ENCODE measurements at places on chromosomes 1 and 21.
A peak's percentile ranks its signal among the peaks of the same experiment; 100 is the strongest.

- no peak for DNase-seq
Observed at GRCh38 chr1:47692196-47692595, 254.4 kb downstream of the FOXD2 start.

- no peak for DNase-seq
Observed at GRCh38 chr1:20426923-20427322, 59.1 kb downstream of the CAMK2N1 start.

DNA sequence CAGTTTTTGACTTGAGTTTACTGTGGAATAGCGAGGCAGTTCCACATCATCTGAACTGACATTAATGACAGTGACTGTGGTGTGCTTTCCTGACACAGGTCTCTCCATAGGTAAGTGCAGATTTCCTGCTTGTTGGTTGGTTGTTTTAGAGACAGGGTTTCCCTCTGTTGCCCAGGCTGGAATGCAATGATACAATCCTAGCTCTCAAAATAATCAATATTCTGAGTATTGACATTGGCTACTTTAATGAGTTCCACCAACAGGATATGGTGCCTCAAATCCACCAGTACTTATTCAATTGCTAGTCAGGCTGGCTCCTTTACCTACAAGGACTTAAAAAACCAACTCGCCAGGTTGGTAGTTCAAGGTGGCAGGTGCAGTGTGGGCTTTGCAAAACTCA is 63.8 kb downstream of the CLSTN1 start:
- DNase-seq: no peak

DNA sequence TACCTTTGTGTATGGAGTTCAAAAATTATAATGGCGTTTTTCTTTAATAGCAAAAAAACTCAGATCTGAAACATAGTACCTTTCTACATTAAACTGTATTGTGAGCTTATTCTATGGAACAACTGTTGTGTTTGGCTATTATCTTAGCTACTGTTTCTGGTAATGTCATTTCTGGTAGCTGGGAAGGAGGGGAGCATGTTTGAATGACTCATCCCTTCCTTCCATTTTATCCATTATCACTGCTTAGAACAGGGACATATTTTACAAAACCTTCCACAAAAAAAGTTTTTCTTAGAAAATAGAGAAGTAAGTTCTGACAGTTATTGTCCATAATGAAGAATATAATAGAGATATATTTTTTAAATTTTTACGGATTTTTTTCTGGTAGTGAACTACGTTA is 128.3 kb downstream of the NRDC start:
- DNase-seq: no peak

GRCh38 chr1:19209439-19209989 is 552 bp downstream of the UBR4 start:
- peak; percentile 56 for DNase-seq

Measured in germinal center (tissue), 1 donor.